ENCODE measurements at places on chromosomes 4 and X. TPM values are rescaled to one million over a fixed set of nuclear protein-coding genes. Genes with fewer than 3 reads are reported as not detected.

The FHL1 gene
- 8.8 TPM for total RNA-seq

The SSX4 gene
- total RNA-seq, result not detected

The ITGB1BP2 gene
- total RNA-seq, result 3.3 TPM

The ACTRT1 gene
- not detected for total RNA-seq

The HSD17B13 gene
- total RNA-seq, result 20.3 TPM

The ODAPH gene
- not detected for total RNA-seq

The ASB9 gene
- 11.3 TPM for total RNA-seq

The AFM gene
- 40.1 TPM for total RNA-seq

The ADH1B gene
- total RNA-seq, result 38.3 TPM

The SYTL4 gene
- total RNA-seq, result 5.2 TPM

The SOX3 gene
- total RNA-seq, result not detected

The ENOX2 gene
- 6.8 TPM for total RNA-seq

The AKAP14 gene
- total RNA-seq, result not detected

The GLOD5 gene
- 0.67 TPM for total RNA-seq

The UCP1 gene
- total RNA-seq, result not detected

The NXF2B gene
- not detected for total RNA-seq

The TDO2 gene
- total RNA-seq, result 693 TPM

The RAB40AL gene
- total RNA-seq, result 0.14 TPM

The APBB2 gene
- total RNA-seq, result 31.5 TPM

Data from liver (tissue), 10 donors.